ENCODE measurements at places on chromosomes 4 and X.

- DNase-seq, result no peak
Observed at GRCh38 chrX:108138814-108139702, 47.5 kb downstream of the ATG4A start.

DNA sequence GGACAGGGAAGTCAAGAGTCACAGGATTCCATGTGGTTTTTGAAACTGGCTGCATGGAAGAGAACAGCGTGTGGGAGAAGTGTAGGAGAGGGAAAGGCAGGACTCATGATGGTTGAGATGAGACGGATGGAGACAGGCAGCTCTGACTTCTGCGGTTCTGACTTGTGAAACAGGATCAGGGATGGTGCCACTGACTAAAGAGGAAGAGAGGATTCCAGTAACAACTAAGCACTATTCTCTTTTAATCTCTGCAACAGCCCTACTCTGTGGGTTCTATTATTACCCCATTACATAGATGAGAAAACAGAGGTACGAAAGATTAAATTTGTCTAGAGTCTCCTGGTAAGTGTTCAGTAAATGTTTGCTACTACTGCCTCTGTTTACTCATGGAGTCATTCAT is 156.3 kb downstream of the CBR4 start:
- DNase-seq, result no peak

- DNase-seq, result peak; percentile 71
Observed at GRCh38 chr4:94827481-94828110, 69.8 kb downstream of the BMPR1B start.

DNA sequence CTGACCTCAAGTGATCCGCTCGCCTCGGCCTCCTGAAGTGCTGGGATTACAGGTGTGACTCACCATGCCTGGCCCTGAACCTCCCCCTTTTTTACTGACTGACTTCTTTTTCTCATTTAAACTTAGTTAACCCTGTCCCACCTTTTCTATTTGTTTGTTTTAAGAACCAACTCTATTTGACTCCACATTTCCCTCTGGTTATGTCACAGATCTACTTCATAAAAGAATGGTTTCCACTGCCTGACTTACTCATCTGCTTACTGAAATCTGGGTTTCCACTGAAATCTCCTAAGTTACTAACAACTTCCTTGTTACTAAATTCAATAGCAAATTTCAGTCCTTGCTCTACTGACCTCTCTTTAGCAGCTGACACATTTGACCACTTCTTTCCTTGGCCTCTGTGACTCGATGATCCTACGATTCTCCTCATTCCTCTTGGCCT is 28.0 kb upstream of the NSUN7 start:
- peak; percentile 17 for DNase-seq

- peak; percentile 1 for DNase-seq
Observed at GRCh38 chr4:64230709-64231310, 178.4 kb downstream of the TECRL start.

DNA sequence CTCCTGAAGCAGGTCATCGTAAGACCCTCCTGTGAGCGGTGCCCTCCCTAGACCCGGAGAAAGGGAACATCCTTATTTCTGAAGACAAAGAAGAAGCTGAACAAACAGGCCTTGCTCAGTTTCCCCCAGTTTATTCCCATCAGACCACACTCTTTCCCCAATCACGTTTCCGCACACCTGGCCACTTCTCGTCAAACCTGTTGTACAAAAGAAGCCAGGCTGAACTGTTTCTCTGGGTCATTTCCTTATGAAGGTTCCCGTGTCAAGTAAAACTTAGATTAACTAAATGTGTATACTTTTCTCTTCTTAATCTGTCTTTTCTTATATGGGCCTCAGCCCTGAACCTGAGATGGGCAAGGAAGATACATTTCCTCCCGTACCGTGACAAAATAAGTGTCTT is 111.6 kb upstream of the ENPP6 start:
- no peak for DNase-seq

DNA sequence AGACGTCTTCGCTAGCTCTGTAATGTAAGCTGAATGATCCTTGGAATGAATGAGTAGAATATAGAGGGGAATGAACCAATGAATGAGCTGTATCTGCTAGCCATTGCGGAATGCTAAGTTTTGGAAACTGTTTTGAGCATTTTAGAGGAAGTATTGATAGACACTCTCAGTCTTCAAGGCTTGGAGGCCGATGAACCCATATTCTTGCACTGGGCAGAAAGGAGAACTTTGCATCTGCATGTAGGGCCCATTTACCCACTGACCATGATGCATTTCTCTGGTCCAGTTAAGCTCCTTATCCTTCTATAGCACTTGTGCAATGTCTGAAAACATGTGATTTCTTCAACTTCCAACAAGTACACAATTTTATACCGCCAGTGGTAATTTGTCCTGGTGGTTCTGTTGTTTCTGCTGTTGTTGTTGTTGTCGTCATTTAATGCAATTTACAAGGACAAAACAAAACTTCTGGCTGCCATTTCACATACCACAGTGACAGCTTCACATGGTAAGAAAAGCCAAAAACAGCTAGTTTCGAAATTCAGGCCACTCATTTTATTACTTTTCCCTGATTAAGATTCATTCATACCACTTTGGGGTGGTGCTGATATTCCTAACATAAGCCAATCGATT is 85.0 kb upstream of the MTM1 start:
- peak; percentile 48 for DNase-seq

DNA sequence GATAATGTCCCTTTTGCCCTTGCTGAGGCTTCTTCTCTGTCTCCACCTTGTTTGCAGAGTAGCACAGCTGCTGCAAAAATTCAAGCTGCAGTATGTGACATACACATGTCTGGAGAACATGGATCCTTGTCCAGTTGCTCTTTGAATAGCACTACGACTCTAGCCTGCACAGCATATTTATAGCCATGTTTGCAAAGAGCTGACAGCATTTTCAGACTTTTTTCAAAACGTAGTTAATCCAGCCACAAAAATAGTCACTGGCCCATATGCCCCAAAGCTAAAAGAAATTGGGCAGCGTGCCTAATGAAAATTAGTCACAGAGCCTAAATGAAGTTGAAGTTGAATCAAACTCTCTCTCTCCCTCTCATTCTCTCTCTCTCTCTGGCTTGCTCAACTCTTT is 17.5 kb downstream of the SLC16A2 start:
- DNase-seq, result no peak

Data from AG10803 (cell line).